ENCODE measurements at places on chromosomes 7 and 10.

GRCh38 chr10:35523670-35524225 is 81.4 kb upstream of the GJD4 start:
- no peak for DNase-seq

DNA sequence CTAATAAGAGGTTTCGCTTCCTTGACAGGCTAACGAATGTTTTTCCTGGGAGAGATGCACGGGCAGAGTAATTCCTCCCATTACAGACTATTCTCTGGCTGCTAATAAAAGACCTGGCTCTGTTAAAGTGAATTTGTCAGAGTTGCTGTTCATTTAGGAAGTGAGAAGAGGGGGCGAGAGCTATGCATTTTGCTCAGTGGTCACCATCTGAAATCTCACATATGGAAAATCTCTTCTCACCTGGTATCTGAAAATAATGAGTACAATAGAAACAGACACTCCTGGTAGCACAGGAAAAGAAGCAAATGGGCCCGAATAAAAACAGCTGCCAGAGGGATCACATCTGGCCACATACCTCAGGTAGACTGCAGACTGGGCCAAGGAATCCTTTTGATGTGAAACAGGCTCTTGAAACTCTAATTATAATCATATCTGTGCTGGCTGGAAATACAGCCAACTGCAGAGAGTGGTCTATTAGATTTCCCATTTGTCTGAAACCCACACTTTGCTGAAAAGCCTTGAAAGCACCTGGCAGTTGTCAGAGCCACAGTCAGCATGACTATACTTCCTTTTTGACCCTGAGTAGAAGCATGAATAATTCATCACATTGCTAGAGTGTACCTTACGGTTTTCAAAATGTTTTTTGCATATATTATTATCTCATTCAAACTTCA is 33.6 kb downstream of the AOAH start:
- DNase-seq: no peak

- DNase-seq: no peak
Observed at GRCh38 chr10:124077208-124077993, 16.0 kb downstream of the CHST15 start.

DNA sequence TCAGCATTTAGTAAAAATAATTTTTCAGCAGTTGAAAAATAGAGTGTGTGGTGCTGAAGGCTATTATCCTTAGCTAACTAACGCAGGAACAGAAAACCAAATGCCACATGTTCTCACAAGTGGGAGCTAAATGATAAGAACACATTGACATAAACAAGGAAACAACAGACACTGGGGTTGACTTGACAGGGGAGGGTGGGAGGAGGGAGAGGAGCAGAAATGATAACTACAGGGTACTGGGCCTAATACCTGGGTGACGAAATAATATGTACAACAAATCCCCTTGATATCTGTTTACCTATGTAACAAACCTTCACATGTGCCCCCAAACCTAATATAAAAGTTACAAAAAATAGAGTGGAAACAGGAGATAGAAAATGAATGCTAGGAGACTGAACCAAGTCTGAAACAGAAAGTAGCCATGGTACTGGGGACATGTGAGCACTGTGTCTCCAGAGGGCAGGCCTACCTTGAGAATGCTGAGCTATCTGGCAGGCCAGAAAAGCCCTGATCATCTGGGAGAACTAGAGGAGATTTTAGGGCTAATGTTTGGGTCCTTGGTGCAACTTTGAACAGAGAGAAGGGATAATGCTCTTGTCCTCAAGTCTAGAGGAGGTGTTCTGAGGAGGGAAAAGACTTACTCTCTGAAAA is 4.7 kb upstream of the EFCAB10 start:
- DNase-seq: no peak

GRCh38 chr7:120813546-120814252 is 44.2 kb downstream of the TSPAN12 start:
- DNase-seq: no peak

GRCh38 chr7:16359216-16359615 is 62.1 kb downstream of the CRPPA start:
- DNase-seq: no peak

GRCh38 chr7:32088451-32088881 is 18.3 kb upstream of the PDE1C start:
- no peak for DNase-seq

GRCh38 chr7:75738604-75738974 is at the start of gene HIP1:
HIP1 (minus strand) TSS chr7:75738941; CDS start chr7:75738920, 21 bp downstream.
- no peak for DNase-seq

GRCh38 chr7:135169141-135169963 is 1.2 kb downstream of the CYREN start:
- no peak for DNase-seq

- no peak for DNase-seq
Observed at GRCh38 chr10:11539191-11539868, 72.1 kb downstream of the USP6NL start.

DNA sequence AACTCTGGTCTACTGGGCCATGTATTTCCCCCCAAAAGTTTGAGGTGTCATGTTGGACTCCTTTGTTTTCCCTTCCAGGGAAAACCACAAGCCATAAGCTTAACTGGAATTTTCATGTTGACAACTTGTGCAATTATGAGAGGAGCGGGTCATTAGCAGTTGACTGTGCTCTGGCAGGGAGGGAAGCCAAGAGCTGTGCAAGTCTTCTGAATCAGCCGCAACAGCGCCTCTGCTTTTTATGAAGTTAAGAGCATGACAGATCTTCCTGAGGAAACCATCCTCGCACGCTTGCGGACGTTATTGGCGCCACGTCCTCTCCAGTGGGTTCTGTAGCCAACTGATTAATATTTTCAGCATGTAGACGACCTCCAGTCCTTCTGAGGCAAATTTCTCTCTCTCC is 148.7 kb upstream of the MKI67 start:
- peak; percentile 7 for DNase-seq

Measured in NCI-H345 (cell line).